Activated CD4-positive, alpha-beta T cell treated with anti-CD3 and anti-CD28 coated beads, Interleukin-2, Interleukin-6, amounts not matched to agents 100 ng/mL and 50 ng/mL, durations not matched to agents 16 hours and 8 hours (primary cell): ENCODE measurements at places on chromosomes 1 and 21.

DNA sequence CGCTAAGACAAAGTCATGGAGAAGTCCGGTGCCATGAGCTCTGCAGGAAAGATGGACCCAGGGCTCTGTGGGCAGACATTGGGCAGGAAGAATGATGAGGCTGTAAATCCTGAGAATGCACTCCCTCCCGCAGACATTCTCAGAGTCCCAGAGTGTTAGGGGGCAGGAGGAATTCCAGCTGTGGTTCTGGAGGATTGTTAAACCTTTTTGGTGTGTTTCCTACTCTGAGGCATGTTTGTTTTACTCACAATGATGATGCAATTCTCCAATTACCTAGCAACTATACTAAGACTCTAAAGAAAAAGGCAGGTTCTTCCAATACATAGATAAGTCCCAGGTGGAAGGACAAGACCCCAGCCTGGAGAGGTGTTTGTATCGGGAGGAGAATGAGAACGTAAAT, 2.8 kb upstream of the CAPN9 start:
- no peak for DNase-seq

- no peak for DNase-seq
Observed at GRCh38 chr1:18357622-18358230, 123.0 kb upstream of the KLHDC7A start.

- peak; percentile 31 for DNase-seq
Observed at GRCh38 chr21:45470773-45471524, 66.0 kb downstream of the COL18A1 start.

- no peak for DNase-seq
Observed at GRCh38 chr1:113058941-113059706, 13.9 kb upstream of the LRIG2 start.

- DNase-seq: no peak
Observed at GRCh38 chr1:171965777-171966176, 124.5 kb downstream of the DNM3 start.

- DNase-seq: no peak
Observed at GRCh38 chr1:8223526-8223925, 94.4 kb upstream of the SLC45A1 start.

- no peak for DNase-seq
Observed at GRCh38 chr1:1759456-1760344, 18.6 kb downstream of the NADK start.

DNA sequence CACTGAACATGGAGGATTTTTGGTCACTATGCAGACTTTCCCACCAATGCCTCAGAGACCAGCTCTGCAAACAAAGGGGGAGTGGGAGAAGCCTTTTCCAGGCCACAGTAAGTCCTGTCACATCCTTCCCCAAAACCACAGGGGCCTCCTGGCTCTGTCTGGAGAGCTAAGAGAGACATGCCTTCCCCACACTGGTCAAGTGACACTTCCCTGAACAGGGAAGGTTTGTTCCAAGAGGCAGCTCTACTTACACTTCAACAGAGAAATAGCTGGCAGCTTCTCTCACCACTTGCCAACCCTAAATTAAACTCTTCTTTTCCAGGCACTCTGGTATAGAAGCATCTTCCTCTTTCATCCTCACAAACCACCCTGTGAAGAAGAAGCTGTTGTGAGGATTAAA, 39.7 kb downstream of the EDN2 start:
- no peak for DNase-seq

DNA sequence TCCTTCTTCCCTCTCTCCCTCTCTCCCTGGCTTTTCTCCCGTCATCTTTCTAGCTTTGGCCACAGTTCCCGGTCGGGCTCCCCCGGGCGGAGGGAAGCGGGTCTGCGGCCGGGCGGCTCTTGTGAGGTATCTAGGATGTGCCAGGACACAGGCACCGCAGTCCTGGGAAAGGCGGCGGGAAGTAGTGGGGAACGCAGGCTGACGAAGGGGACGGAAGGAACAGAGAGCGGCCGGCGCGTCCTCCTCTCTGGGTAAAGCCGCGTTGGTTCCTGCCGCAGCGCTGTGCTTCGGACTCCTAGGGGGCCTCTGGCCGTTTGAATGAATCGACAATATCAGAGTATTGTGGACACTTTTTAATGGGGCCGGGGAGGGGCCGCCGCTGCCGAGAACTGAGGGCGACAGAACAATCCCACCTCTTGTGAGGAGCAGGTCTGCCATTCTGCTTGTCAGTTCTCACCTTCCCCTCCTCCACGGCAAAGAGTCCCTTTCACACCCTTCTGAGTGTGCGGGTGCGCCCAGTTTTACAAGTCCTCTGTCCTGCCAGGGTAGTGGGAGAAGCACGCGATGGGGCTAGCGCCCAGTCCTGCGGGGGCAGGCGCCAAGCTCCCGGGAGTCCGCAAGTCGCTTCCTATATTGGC, 1.2 kb upstream of the LHX9 start:
- no peak for DNase-seq

GRCh38 chr21:34020983-34021553, 52.3 kb upstream of the MRPS6 start:
- DNase-seq: no peak

GRCh38 chr1:11790101-11790879, 15.5 kb downstream of the MTHFR start:
- no peak for DNase-seq

DNA sequence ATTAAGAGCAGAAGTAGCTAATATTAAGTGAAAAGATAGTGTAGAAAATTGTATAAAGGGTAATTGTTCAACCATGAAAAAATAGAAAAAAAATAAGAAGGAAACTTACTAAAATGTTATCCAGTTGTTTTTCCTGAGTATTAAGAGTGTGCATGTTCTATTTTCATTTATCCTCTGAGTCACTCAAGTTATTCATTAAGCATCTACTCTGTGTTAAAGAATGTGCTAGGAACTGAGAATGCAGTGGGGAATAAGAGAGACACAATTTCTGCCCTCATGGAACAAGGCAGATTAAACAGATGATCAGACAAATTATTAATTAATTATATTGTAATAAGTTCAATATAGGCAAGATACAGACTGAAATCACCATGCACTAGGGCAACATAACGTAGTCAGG, 10.8 kb upstream of the PIGK start:
- DNase-seq: no peak

DNA sequence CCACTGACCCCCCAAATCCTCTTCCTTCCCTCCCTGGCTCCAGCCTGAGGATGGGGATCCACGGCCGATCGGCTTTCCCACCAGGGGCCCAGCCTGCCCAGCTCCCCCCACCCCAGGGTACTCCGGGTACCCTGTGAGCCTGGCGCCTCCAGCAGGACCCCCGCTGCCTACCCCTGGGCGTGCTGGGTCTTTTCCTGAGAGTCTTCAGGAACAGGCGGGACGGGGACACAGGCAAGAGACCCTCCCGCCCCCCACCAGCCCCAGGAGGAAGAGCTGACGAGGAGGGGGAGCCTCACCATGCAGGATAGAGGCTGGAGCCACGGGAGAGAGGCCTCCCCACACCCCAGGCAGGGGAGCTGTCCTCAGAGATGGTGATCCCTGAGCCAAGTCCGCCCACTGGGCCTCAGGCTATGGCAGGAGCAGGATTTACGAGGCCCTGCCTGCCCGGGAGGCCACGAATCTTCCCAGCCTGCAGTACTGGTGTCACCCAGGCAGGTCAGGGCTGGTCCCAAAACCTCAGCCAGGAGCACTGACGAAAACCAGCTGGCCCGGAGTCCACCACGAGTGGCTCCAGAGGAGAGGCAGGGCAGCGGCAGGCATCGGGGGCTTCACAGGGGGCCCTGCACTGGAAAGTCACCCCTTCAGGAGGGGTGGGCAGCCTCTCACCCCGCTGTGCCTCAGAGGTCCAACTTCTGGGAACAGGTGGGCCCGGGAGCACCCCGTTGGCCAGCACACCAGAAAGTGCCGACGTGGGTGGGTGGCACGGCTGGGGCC, 58.0 kb downstream of the MEGF6 start:
- DNase-seq: no peak

DNA sequence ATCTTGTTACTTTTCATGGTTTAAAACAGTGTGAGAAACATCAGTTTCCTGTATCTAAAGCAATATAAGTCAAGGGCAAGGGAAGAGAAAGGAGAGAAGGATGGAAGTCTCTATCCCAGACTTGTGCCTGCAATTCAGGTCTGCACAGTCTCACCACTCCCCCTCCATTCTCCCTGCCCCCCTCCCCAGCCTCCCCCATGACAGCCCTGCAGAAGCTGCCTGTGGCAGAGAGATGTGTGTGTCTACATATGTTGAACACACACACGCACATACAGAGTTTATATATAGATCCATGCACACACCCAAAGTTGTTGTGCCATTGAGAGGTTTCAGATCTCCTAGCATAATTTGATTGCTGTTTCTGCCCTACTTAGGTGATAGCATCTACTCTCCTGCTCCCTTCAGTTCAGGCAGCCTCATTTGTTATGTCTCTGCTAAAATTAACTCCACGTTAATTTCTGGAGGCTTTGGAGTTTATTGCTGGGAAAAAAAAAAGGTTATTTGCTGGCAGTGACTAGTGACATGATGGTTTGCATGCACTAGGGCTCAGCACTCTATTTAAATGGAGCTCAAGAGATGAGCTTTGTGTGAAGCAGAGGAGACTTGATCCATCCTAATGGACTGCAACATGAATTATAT, 124.9 kb upstream of the SMYD2 start:
- no peak for DNase-seq

DNA sequence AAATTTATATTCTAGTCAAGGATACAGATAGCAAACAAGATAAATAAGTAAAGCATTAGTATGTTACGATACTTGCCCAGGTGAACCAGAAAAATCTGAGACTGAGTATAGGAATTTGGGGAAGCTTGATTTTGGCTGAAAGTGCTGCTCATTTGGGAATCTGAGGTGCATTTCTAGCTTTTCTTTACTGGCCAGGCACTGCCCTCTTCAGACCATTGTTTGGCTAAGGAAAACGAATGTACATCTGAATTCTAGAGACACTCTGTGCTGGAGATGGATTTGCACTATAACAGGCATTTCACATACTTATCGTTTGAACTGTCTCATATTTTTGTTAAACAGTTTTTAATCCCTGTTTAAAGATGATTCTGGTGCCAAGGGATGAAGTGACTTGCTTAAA, 23.4 kb downstream of the ARID1A start:
- no peak for DNase-seq

- peak; percentile 21 for DNase-seq
Observed at GRCh38 chr1:21298981-21299391, 8.7 kb upstream of the ECE1 start.

DNA sequence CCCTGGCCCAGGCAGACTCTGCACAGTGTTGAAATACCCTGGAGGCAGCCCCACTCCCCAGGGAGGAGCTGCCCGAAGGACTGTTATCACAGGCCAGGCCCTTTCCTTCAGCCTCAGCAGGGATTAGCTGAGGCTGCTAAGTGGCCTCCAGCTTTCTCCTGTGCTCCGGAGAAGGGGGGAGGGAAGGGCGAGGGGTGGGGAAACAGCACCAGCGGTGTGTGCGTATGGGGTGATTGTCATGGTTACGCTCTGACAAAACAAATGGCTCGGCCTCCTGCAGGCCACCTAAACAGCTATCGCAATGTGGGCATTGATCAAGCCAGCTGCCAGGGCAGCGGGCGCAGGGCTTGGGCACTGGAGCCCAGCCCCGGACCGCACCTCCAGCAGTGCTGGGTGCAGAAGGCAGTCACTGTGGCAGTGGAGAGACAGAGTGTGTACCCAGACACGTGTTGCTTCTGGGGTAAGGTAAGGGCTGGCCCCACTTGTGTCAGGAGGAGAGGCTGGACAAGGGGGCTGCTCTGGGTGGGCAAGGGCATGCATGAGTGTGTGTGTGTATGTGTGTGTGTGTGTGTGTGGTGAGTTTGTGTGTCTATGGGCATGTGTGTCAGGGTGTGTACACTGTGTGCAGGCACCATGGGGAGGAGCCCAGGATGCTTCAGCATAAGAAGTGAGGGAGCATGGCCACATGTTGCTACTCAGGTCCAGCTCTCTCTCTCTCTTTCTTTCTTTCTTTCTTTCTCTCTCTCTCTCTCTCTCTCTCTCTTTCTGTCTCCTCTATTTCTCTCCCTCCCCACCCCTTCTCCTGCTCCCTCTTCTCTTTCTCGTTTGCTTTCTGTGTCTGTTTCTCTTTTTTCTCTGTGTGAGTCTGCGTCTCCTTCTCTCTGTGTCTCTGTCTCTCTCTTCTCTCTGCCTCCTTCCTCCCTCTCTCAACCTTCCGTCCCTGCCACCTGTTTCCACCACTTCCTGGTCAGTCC, at the start of gene VWA5B1:
VWA5B1 (plus strand) TSS at position 252 of the 974 bp plus-strand sequence. CDS start 19,727 bp downstream, outside the sequence.
- DNase-seq: no peak

- DNase-seq: no peak
Observed at GRCh38 chr1:206882555-206882954, 14.7 kb upstream of the IL24 start.

DNA sequence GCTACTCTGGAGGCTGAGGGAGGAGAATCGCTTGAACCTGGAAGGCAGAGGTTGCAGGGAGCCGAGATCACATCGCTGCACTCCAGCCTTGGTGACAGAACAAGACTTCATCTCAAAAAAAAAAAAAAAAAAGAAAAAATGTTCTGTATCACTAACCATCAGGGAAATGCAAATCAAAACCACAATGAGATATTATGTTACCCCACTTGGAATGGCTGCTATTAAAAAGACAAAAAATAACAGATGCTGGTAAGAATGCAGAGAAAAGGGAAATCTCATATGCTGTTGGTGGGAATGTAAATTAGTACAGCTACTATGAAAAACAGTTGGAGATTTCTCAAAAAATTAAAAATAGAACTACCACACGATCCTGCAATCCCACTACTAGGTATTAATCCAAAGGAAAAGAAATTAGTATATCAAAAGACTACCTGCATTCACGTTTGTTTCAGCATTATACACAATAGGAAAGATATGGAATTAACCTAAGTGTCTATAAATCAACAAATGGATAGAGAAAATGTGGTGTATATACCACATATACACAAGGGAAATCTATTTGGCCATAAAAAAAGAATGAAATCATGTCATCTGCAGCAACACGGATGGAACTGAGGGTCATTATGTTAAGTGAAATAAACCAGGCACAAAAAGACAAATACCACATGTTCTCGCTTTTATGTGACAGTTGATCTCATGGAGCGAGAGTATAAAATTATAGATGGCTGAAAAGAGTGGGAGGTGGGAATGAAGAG, 62.6 kb downstream of the ABL2 start:
- no peak for DNase-seq

DNA sequence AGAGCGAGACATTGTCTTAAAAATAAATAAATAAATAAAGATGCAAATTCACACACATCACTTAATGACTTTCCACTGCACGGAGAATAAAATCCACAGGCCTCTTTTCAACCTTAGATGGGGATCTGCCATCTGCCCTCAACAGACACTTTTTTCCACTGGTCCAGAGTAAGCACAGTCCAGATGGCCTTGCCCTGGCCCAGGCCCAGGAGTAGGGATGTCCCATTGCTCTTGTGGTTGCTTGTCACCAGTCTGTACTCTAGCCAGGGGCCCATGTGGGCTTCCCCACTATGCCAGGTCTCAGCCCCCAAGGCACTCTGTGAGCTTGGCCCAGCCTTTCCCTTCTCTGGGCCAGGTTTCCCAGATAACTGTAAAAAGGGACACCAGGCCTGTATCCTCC, 17.4 kb downstream of the PLOD1 start:
- no peak for DNase-seq
